Left renal cortex interstitium (tissue), 4 donors: ENCODE measurements at places on chromosomes 1 and 21.
A peak's percentile ranks its signal among the peaks of the same experiment; 100 is the strongest.

DNA sequence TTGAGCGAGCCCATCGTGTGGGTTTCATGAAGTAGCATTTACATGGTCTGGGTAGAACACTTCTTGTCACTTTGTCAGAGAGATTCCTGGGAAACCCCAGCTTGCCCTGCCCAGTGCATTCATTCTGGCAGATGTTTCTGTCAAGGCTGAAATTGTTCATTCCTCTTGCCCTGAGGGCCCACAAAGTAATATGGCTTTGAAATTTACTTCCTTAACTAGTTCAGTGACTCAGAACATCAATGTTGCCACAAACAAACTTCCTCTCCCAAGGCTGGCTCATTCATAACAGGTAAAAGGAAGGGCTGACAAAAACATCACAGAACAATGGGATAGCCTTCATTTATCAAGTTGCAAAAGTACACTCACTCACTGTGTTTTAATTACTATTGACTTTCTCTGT lies 5.0 kb upstream of the KIAA0040 start:
- DNase-seq, result no peak

- no peak for DNase-seq
Measured at GRCh38 chr1:87202922-87203655, 125.6 kb upstream of the LMO4 start.

- no peak for DNase-seq
Measured at GRCh38 chr1:73755649-73756048, 442.3 kb downstream of the LRRIQ3 start.

DNA sequence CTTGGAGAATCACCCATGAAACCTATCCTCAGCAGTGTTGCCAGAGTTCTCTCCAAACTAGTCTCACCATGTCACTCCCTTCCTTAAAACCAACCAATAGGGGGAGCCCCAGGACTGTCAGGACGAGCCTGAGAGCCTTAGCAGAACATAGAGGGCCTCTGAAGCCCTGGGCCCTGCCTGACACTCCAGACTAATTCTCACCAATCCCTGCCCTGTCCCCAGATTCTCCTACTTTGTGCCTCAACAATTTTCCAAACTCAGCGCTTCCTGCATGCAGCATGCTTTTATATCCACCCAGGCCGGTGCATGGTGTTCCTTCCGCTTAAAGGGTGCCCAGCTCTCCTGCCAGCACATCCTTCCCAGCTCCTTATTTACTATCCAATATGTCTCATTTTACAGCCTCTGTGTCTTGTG lies 42.7 kb downstream of the HSD3B1 start:
- peak; percentile 69 for DNase-seq

DNA sequence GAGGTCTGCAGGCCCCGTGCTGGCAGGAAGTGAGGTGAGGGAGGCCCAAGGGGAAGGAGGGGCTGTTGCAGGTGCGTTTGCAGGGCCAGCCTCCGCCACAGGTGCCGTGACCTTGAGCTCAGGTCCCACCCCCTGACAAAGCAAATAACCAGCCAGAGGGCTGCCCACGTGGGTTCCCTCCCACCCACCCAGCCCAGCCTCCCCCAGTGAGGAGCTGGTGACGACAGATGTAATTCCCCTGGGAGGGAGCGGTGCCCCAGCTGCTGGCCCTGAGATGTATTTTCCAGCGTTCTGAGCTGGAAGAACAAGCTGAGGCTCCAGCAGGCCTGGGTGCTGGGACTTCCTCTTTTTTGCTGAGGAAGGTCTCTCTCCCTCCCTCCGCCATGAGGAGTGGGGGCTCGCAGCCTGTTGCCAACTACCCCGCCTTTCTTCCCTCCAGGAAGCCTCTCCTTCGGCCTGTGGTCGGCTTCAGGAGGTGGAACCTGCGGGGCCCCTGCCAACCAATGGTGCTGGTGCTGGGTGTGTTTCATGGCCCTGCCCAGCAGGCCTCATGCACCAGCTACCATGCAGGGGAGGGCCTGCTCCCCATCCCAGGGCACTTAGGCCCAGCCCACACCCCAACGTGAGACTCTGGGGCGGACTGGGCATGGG lies 153.2 kb downstream of the PRDM16 start:
- no peak for DNase-seq

DNA sequence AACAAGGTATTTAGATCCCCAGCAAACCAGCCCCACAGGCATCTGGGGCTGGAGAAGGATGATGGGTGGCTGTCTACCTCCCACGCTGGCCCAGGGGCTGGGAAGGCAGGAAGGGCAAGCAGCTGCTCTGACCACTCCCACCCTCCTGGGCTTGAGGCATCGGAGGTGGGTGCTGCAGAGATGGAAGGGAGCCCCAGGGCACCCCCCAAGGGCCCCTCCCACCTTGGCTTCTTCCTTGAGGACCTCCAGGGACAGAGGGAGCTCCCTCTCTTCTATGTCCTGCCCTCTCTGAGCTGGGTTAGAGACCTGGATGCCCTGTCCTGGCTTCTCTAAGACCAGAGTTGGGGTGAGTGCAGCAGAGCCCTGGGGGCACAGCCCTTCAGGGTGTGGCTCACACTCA lies 3.1 kb downstream of the CD52 start:
- no peak for DNase-seq

DNA sequence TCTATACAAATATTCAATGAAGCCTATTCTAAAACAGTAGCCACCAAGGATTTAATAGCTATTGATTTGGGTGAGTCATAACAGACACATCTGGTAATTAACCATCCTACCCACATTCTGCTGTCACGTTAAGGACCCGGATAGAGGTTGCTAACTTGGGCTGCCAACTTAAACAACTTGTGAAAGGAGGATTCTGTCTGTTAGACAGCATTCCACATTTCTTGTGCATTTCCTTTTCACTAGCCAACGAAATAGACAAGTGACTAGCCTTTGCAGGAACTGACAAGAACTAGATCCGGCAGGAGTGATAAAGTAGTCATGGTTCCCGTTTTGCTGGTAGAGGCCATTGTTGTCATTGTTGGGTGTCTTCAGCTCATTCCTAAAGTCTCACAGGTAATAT lies 9.5 kb downstream of the DSCAM start:
- no peak for DNase-seq
